Sigmoid colon (tissue), 7 donors: ENCODE measurements at places on chromosomes 2 and 18.

GRCh38 chr2:46239175-46239846 lies 57.9 kb upstream of the EPAS1 start:
- no peak for DNase-seq

GRCh38 chr2:99617811-99618210 lies 128.0 kb upstream of the REV1 start:
- DNase-seq = no peak

DNA sequence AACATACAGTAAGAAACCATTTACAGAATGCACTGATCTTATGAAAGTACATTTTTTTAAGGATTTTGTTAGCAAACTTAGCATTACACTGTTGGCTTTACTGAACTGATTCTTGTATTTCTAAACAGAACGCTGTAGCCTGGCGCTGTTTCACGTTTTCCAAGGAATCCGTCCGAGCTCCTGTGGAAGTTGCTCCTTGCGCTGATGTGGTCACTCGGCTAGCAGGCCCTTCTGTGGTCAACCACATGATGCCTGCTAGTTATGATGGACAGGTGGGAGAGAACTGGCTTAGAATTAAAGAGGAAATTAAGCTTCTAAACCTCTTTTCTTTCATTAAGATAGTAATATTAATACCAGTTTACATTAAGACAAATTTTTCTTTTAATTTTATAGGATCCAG lies 76.8 kb downstream of the CEP192 start:
- no peak for DNase-seq

GRCh38 chr2:158114516-158114915 lies 12.8 kb downstream of the UPP2 start:
- no peak for DNase-seq

GRCh38 chr18:69981948-69982347 lies 34.3 kb upstream of the CD226 start:
- no peak for DNase-seq

DNA sequence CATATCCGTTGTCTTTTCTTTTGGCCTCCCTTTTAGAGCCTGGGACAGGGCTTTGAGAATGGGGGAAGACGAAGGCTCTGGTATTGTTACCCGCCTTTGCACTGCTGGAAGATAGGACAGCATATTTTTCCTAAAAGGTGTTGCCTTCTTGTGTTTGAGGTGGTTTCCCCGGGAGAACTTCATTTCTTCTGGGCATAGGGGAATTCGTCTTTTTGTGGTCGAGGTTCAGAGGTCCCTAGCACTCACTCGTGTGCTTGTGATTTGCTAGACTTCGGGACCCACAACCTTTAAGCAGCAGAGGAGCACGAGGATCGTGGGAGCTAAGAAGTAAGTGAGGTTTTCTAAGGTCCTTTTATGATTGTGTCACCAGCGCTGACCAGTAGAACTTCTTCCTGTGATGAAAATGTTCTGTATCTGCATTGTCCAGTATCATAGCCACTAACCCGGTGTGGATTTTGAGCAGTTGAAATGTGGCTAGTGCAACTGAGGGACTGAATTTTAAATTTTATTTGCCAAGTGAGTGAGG lies 611 bp downstream of the ZNF512 start:
- no peak for DNase-seq

GRCh38 chr2:27238976-27239375 lies 21.8 kb downstream of the CAD start:
- no peak for DNase-seq

GRCh38 chr2:199707593-199708185 lies 143.3 kb downstream of the FTCDNL1 start:
- DNase-seq = no peak

DNA sequence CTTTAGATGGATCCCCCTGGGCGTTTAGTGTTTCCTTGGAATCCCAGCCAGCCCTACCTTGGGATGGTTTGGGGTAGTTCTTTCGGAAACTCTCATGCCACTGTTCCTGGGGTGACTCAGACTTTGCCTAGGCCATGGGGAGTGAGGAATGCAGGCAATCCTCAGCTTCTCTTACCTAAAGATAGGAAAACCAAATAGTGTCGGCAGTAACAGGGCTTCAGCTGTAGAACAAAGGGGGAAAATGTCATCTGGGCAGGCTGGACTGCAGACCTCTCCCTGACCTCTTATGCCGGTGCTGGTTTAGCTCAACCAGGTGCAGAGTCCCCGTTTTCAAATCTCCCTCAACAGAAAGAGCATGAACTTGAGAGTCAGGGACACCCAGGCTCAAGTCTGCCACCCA lies 252.1 kb downstream of the TSN start:
- DNase-seq = no peak

DNA sequence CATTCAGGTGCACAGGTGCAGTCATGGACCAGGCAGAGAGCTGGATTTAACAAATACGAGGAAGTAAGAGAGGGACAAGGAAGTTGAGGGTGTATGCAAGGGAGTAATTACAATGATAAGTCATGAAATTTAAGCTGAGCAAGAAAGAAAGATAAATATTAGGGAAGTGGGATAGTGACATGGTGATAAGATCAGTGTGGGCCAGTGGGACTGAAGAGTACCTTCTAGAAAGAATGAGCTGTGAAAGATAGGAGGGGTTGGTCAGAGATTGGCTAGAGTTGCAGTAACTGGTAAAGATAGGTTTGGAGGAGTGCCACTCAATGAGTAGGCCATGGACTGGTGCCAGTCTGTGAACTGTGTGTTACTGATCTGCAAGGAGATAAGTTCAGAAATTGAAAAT lies 200.8 kb upstream of the SIX3 start:
- no peak for DNase-seq

GRCh38 chr18:53639687-53640086 lies 584.8 kb downstream of the MBD2 start:
- no peak for DNase-seq

GRCh38 chr2:70094978-70095719 lies 7.9 kb downstream of the PCBP1 start:
- peak; percentile 81 for DNase-seq

DNA sequence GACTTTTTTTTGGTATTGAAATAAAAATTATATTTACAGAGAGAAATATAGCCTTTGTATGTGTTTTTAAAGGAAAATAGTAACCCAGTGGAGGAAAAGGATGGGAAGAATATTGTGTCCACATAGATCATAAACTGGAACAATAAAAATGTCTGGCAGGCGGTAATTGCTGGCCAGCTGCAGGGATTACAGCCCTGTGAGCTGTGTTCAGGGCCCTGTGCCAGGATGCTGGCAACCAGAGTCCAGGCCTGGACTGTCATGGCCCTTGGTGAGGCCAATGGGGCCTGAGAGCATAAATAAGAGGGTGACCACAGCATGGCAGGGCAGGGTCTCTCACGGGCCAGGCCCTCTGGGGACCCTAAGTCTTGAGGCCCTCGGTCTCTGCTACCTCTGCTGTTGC lies 171.2 kb downstream of the ACOXL start:
- DNase-seq = peak; percentile 77

DNA sequence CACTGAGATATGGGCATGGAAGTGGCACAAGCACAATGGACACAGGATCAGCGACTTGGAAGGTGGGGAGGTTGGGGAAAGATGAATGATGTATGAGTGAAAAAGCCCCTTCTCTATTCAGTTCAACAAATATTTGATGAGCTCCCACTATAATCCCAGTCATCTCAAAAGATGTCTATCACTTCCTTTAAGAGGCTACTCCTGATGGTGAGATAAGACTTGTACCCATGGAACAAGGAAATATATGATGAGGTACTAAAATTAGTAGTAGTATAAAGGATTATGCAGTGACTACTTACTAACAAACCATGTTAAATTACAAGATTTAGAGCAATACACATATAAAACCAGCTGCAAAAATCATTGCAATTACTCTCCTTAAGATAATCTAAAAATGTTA lies 107.8 kb upstream of the COL5A2 start:
- DNase-seq = no peak

- DNase-seq = peak; percentile 76
Observed at GRCh38 chr18:48680339-48681250, 141.8 kb downstream of the CTIF start.

- DNase-seq = no peak
Observed at GRCh38 chr2:98711506-98711905, 19.4 kb downstream of the MGAT4A start.

GRCh38 chr2:68044099-68044498 lies 18.7 kb downstream of the C1D start:
- DNase-seq = no peak

GRCh38 chr2:54366487-54367280 lies 89.4 kb upstream of the SPTBN1 start:
- DNase-seq = no peak

DNA sequence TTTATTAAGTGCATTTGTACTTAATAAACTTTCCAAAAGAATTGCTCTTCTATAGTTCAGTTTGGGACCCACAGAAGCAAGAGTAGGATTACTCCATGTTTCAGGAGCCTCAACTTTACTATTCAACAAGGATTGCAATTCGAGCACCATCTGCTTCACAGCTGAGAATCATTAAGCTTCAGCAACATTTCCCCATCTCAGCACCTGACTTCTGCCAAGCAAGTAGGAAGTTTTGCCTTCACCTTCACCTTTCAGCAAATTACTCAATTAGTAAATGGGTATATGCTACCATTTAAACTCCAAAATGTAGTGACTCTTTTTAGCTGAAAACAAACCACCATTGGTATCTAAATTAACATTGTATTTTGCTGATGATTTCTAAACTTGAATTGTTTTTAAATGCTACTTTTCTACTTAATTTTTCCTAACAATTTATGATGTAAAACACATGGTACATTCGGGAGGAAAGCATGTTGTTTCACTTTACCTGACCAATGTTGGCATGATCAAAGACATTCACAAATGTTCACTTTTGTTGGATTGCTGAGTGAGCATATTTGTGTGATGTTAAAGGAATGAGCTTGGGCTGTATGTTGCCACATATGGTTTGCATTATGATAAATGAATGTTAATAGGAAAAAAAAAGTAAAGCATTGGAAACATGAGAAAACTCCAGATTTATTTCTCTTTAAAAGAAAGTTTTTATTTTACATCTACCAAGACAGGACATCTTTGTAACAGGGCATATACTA lies 159.2 kb downstream of the GULP1 start:
- no peak for DNase-seq

DNA sequence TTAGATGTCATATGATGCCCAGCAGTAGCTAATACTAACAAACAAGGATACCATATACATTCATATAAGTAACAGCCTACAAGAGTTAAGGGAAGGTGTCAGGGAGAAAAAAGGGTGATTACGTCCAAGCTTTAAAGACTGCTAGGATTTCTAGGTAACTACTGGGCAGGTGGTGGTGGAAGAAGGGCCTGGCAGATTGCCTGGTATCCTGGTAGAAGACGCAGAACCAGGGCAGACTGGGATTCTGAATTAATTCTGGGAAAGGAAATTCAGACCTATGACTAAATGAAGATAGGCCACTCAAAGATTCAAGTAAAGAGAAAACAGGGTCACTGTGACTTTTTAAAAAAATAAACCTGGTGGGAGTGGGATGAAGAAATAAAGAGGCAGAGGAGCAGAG lies 31.9 kb downstream of the NDUFA10 start:
- no peak for DNase-seq

GRCh38 chr2:100641125-100641435 lies 78.3 kb downstream of the PDCL3 start:
- no peak for DNase-seq

GRCh38 chr2:64114912-64115277 lies 29.3 kb downstream of the PELI1 start:
- DNase-seq = no peak

- DNase-seq = no peak
Observed at GRCh38 chr2:191264647-191265081, 19.5 kb downstream of the MYO1B start.

DNA sequence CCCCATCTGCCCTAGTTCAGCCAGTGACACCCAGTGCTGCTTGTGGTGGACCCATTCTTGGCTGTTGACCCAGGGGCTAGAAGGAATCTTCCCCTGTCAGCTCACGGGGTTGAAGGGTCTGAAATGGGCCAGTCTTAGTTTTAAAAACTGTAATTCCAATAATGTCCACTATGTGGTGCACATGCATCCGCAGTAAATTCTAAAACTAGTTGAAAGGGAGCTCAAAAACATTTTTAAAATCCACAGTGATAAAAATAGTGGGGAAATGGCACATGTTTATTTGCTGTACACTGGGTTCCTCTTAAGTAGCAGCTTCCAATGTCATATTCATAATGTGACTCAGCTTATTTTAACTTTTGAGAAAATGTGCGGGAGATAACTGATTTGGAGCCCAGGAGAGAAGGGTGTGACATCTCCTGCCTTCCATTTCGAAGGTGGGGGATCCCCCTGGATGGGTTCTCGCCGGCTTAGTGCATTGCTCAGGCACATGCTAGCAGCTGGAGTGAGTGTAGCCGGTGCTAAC lies 32.8 kb downstream of the GRHL1 start:
- DNase-seq = no peak

DNA sequence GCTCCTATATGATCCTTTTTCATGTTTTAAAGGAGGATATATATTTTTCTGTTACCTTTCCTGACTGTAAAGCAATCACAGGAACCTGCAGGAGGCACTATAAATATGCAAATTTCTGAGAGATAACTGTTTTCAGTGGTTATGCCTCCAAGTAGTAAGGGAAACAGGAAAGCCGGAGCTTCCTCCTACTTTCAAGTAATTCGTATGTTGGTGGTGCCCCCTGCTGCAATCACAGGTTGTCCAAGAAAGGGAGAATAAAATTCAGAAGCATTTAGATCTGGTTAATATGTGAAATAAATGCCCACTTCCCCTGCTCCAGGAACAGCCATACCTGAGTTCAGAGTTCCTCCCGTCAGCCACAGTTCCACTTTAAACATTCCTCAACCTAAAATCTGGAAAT lies 12.0 kb upstream of the BCL11A start:
- DNase-seq = no peak

DNA sequence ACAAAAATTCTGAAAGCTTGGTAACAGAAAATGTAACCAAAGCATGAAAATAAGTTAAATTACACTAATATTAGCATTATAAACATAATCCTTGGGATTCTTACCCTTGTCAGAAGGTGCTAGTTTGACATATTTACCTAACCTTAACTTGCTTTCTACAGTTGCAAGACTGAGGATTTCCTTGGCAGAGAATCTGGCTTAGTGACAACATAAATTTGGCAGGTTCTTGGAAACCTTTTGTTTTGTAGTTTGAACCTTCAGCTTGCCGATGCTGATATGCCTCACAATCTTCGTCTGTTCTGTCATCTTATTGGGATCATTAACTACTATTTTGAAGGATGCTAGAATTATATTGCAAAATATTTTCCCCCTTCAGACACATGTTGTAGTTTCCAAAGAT lies 3.4 kb downstream of the XIRP2 start:
- no peak for DNase-seq
